NCI-H1048 (cell line): ENCODE measurements at places on chromosomes 3 and 15.

DNA sequence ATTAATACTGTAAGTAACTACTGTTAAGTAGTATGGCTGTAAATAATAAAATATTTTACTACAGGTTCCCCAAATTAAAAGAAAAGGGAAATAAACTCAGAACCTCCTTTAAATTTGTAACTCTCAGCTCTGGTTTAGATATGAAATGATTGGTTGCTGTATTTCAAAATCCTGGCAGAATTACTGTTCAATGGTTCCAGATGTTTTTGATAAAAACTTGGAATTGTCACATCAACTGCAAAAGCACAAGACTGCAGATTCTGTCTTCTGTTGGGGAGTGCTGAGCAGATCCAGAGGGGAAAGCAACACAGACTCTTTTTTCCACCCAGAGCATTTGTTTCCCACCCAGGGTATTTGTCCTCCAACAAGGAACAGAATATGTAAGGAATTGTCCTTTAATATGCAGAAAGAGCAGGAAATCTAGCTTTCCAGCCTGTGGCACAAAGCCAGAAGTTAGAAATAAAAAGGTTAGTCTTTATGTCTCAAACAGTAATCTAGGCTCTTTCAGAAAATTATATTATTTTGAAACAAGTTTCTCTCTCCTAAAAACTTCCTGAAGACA lies 178.1 kb downstream of the KLHL25 start:
- DNase-seq = no peak

DNA sequence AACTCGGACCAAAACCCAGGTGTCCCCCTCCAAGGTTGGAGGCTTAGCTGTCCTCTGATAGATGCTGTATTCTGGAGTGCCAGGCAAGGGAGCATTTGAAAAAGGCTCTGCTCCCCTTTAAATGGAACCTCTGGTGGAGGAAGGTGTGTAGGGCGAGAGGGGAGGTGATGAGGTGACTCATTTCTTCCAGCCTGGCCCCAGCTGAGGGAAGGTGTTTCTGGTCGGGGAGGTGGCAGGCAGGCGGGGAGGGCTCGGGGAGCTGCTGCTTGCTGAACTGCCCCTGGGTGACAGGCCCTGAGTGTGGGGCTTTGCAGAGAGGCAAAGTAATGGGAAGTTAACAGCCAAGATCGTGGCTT lies 18.8 kb downstream of the PSTPIP1 start:
- DNase-seq = no peak

DNA sequence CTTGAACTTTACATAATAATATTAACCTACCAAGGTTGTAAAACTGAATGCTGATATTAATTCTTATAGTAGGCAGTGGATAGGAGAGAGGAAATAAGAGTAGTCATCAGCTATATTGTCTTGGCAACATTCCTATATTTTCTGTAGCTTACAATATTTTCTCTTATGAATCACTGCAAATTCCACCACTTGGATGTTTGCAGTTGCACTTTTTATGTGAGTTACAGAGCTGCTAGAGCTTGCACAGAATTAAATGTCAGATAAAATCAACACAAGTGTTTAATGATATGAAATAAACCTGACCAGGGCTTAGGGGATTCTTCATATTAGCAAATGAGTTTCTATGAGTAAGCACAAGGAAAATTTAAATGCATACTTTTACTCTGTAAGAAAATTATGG lies 1710.1 kb downstream of the SI start:
- DNase-seq = no peak

DNA sequence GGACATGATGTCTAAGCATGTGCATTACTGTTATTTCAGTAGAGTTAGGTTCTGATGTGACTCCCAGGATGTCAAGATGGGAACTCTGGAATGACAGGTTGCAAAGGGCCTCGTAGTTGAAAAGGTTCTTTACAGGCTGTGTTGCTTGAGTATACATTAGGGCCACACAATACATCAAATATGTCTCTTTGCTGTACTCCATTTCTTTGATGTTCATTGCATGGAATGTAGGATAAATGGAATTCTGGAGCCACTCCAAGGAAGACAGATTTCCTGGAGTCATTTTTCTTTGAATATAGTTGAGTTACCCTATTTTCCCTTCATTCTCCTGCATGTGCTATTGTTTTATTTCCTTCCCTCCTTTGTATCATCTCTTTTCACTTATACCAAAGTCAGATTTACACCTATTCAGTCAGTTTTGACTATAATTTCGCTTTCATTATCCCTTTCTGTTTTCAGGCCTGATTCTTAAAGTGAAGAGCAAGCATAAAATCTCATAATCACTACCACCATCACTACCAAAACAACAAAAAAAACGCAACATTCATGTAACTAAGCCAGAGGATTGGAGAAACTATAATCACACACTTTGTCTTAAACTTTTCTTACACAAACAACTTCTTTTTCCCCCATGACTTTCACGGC lies 61.2 kb upstream of the PTX3 start:
- no peak for DNase-seq

GRCh38 chr3:59040902-59041301 lies 8.9 kb downstream of the CFAP20DC start:
- DNase-seq = no peak

DNA sequence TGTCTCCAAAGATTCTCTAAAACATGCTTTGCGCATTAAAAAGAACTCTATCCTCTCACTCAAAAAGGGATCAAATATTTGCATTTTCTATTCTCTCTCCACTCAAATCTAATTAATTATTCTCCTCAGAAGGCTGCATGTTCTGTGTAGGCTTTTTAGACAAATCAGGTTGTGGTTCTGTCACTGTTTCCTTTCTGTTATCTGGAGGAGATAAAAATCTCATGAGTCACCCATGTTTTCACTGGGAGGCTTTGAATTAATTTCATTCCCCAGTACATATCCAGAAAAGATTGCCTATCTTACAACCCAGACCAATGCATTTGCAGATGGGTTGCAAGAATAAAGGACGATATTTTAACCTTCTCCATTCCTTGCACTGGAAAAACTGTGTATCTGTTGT lies 446.5 kb downstream of the GRM7 start:
- DNase-seq = no peak

GRCh38 chr15:63504979-63505841 lies 817 bp downstream of the USP3 start:
- DNase-seq = no peak

DNA sequence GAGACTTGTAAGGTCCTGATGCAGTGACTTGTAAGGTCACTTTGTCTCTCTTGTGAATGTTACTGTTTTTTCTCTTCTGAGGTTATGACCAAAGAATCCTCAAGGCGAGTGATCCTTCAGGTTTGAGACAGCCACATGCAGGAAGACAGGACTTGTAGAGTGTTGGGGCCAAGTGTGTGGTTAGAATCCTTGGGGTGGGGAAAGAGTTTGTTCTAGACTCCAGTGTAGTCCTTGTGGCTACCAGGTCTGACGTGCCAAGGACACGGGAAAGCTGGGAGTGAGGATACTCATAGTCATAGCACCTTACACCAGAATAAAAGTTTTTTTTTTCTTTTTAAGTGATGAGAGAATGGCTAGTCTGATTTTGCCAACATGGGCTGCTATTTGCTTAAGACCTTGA lies 7.3 kb upstream of the SACM1L start:
- no peak for DNase-seq

GRCh38 chr3:17581421-17582080 lies 160.9 kb downstream of the TBC1D5 start:
- DNase-seq = no peak

DNA sequence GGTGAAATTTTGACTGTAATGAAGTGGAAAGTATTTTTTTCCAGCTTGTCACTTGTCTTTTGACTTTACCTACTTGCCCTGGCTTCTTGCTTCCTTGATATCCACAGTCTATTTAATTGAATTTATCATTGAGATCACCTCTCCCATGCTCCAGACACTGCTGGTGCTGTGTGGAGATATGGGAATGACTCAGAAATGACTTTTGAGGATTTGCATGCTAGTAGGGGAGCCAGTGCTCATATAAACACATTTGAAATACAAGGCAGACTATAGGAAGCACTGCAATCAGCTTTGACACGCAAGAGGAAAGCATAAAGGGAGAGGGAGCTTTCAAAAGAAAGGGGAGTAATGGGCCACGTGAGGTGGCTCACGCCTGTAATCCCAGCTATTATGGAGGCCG lies 7.3 kb upstream of the TRPM1 start:
- DNase-seq = no peak

DNA sequence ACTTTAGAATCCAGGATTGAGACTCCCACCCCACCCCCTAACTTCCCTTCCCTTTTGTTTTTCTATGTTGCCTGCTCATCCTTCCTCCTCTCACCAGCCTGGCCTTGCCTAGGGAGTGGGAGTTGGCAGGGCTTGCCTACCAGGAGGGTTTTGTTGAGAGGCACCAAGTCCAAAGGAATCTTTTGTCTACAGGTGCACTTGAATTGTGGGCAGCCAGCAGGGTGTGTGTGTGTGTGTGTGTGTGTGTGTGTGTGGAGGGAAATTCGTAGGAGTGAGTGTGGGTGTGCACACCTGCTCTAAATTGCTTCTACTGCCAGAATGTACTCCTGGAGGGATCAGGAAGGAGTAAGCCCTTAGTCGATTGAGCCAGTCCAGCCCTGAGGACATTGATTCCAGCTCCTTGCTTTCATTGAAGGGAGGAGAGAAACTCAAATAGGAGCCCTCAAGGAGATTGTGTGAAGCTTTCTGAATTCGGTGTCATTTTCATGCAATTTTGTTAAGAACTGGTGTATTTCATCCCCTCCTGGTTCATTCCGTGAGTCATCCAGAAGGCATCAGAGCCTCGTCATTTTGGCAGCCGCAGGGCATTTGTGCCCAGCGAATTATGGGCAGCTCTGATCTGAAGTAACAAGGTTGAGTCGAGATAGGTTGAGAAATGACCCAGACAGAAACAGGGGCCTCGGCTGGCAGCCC lies 112.1 kb downstream of the SLCO3A1 start:
- DNase-seq = no peak

- DNase-seq = no peak
Observed at GRCh38 chr15:26888761-26889160, 21.9 kb downstream of the GABRA5 start.

DNA sequence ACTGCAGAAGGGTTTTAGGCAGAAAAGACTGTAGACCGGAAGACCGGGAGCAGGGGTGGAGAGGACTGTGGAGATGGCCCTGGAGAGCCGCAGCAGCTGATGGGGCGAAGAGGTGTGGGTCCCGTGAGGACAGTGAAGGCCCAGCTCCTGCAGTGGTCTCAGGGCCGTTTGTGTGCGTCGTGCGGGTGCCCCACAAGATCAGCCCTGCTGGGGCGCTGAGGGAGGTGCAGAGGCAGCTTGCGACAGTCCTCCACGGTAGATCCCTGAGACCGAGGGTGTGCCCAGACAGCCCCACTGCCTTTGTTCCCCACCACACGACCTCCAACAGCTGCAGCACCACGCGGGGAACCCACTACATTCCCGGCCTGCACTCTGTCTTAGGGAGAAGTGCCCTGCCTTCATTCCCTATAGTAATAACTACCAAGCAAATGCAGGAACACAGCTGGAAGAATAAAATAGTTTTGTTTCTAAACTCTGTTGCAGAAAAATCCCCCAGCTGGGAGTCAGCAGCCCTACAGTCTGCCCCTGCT lies 19.0 kb upstream of the CRABP1 start:
- no peak for DNase-seq

DNA sequence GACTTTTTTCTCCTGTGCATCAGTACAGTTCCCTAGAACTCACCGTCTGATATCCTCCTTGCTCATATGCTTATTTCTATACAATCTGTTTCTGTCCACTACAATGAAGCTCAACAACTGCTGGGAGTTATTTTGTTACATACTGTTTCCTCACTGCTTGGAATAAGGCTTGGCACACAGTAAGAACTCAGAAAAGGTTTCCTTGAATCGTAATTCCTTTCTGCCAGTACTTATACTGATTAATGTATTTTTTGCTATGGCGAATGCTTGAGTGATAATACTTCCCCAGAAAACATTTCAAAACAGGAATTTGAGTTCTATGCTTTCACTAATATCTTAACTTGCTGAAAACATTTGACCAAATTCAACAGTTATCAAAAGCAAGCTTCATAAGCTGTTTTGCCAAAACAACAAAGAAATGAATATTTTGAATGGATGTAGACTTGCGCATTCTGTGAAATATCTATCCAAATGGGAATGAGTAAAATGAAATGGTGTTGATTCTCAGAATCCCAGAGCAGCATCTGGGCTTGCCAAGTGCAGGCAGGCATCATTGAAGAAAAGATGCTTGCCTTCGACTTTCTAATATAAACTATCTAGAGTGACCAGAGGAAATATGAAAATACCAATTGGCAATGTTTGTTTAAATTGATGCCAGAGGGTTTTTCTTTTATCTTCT lies 286.3 kb downstream of the RAP2B start:
- no peak for DNase-seq
